ENCODE measurements at places on chromosomes 2 and 18. TPM values are rescaled to one million over a fixed set of nuclear protein-coding genes. Genes with fewer than 3 reads are reported as not detected.

The TTR gene
- total RNA-seq: not detected

The EPB41L5 gene
- total RNA-seq: 16.8 TPM

The TCF23 gene
- total RNA-seq: not detected

The UGT1A6 gene
- 0.09 TPM for total RNA-seq

The IGFBP5 gene
- 334 TPM for total RNA-seq

The AQP12B gene
- total RNA-seq: not detected

The ZNF892 gene
- total RNA-seq: 4.9 TPM

The ZBTB7C gene
- total RNA-seq: 0.41 TPM

The CRYBA2 gene
- not detected for total RNA-seq

The ALLC gene
- not detected for total RNA-seq

The AKAIN1 gene
- not detected for total RNA-seq

The OR6B2 gene
- not detected for total RNA-seq

The CAPN14 gene
- 0.16 TPM for total RNA-seq
